ENCODE measurements at places on chromosomes 3 and 15.

DNA sequence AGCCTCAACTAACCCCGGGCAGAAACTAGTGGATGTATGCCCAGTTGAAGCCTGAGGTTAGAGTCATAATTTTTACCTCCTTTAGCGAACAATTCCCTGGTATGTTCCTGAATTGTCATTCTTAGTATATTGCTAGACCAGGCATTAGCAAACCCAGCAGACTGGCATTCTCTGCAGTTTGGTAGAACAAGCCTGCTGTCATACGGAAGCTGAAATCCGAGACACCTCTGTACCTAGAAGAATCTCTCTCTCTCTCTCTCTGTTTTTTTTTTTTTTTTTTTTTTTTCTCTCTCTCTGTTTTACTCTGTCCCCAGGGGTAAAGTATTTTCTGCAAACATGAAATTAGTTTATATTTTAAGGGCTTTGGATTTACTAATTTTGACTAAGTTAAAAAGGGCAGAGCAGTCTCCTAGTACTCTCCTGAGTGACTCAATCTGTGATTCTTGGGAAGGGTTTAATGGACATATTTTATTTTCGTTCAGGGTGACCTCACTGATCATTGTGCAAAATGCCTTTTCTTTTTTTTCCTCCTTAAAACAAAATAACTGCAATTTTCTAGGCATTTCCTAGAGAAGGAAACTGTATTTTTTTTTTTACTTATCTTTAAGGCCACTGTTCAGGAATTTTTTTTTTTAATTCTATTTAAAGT is 133.6 kb upstream of the ICE2 start:
- peaks cover 8% of the 10 kb centered on the region for H3K4me1 ChIP-seq
- H3K4me3 ChIP-seq = no peak overlapping the region
- no peaks in the 10 kb centered on the region for H3K36me3 ChIP-seq
- no peaks in the 10 kb centered on the region for H3K27me3 ChIP-seq

- H3K36me3 ChIP-seq = no peaks in the 10 kb centered on the region
- DNase-seq = no peak
- H3K4me3 ChIP-seq = no peak overlapping the region
- no peaks in the 10 kb centered on the region for H3K4me1 ChIP-seq
- no peaks in the 10 kb centered on the region for H3K27me3 ChIP-seq
Measured at GRCh38 chr3:102525624-102526023, 90.8 kb downstream of the ZPLD1 start.

DNA sequence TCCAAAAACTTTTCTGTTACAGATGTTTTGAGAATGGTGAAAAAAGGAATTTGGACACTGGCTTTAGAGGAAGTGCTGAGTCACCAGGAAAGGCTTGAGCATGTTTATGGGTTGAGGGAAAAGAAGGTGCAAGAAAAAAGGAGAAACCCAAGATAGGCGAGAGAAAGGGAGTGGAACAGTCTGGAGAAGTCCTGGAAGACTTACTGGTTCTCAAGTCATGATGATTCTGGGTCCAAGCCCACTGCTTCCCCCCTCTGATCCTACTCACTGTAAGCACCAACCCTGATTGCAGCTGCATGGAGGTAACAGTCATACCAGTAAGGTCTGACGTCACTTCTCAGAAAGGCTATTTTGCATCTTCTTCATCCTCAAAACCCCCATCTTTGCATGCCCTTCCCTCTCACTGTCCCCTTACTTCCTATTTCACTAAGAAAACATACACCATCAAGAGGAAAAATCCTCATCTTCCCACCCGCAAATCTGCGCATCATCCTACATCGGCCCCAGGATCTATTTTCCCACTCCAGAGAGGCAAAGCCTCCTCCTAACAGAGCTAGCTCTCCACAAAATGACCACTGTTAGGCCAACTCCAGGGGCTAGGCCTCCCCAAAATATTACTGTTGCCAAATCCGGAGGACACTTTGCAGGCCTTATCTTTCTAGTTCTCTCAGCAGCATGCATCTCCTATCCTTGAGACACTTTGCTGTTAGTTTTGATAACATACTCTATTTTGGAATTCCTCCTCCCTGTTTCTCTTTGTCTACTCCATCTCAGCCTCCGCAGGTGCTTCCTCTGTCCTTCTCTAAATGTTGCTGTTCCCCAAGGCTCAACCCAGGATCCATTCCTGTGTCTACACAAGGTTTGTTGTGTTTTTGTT is 3.2 kb upstream of the ATP13A3 start:
- no peaks in the 10 kb centered on the region for H3K4me1 ChIP-seq
- H3K27ac ChIP-seq = no peak overlapping the region
- no peaks in the 10 kb centered on the region for H3K27me3 ChIP-seq
- H3K36me3 ChIP-seq = no peaks in the 10 kb centered on the region
- H3K4me3 ChIP-seq = no peak overlapping the region

- no peaks in the 10 kb centered on the region for H3K36me3 ChIP-seq
- H3K27ac ChIP-seq = no peak overlapping the region
- no peaks in the 10 kb centered on the region for H3K27me3 ChIP-seq
- no peak for DNase-seq
Measured at GRCh38 chr15:73909651-73910050, 16.6 kb upstream of the LOXL1 start.

- H3K36me3 ChIP-seq = no peaks in the 10 kb centered on the region
- no peak overlapping the region for H3K4me3 ChIP-seq
- no peaks in the 10 kb centered on the region for H3K4me1 ChIP-seq
- H3K27ac ChIP-seq = no peak overlapping the region
Measured at GRCh38 chr3:143535994-143536784, 312.1 kb downstream of the SLC9A9 start.

DNA sequence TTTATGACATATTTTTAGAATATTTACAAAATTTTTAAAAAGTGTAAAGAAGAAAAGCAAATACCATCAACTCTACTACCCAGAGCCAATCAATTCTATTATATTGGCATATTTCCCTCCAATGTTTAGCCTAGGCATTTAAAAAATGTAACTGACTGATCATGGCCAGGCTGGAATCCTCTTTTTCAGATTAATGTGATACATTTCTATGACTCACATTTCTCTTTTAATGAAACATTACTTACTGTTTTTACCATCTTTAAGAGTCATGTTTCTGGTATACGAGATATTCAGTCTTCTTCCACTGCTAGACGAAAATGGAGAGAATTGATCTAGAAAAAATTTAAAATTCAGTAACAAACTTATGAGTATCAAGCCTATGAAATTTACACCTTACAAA is 53.4 kb upstream of the DCUN1D1 start:
- H3K27ac ChIP-seq = no peak overlapping the region
- H3K27me3 ChIP-seq = no peaks in the 10 kb centered on the region
- H3K36me3 ChIP-seq = peaks cover 30% of the 10 kb centered on the region

GRCh38 chr15:98000249-98001203 is 40.0 kb downstream of the ARRDC4 start:
- no peaks in the 10 kb centered on the region for H3K4me1 ChIP-seq
- no peaks in the 10 kb centered on the region for H3K27me3 ChIP-seq
- H3K27ac ChIP-seq = no peak overlapping the region
- H3K4me3 ChIP-seq = no peak overlapping the region
- H3K36me3 ChIP-seq = no peaks in the 10 kb centered on the region

DNA sequence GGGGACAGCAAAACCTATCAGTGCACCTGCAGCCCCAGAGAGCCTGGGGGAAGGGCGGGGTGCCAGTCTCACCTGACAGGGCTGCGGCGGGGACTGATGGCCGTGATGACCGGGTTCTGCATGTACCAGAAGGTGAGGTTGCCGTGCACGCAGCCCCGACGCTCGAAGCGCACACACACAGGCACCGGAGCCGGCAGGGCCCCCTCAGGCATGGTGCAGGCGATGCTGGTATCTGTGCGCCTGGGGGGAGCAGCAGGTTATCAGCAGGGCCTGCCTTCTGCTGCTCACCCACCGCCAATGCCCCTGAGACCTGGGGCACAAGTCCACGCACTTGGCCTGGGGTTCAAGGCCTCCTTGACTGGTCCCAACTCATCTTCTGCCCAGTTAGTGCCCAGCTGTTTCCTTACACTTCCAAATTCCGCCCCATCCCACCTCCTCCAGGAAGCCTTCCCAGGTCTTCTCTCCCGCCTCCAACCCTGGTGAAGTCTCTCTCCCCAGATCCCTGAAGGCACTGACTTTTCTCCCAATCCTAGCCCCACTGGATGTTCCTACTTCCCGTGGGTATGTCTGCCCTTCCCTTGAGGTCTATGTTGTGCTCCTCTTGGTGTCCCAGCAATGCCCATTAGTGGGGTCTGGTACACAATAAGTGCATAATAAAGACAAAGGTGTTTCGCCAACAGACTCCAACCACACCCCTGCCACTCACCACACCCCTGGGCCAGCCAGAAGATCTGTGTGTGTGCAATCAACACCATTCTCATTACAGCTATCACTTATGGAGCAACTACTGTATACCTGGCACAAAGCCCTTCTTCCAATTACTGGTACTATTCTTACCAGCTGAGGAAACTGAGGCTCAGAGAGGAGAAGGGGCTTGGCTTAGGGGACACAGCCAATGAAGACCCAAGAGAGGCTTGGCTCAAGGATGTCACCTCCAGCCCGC is 28.9 kb downstream of the H1-8 start:
- H3K27me3 ChIP-seq = no peaks in the 10 kb centered on the region
- DNase-seq = no peak
- H3K4me1 ChIP-seq = peaks cover 2% of the 10 kb centered on the region

- H3K27ac ChIP-seq = no peak overlapping the region
- H3K27me3 ChIP-seq = no peaks in the 10 kb centered on the region
- H3K36me3 ChIP-seq = no peaks in the 10 kb centered on the region
- no peaks in the 10 kb centered on the region for H3K4me1 ChIP-seq
Measured at GRCh38 chr15:47961401-47962090, 159.2 kb upstream of the SLC24A5 start.

GRCh38 chr15:77118882-77119321 is 48.0 kb upstream of the TSPAN3 start:
- no peaks in the 10 kb centered on the region for H3K27me3 ChIP-seq
- 0 out of 2 replicates have a peak, but pooled peaks cover 2% of the 10 kb centered on the region for H3K36me3 ChIP-seq
- no peak overlapping the region for H3K4me3 ChIP-seq
- no peaks in the 10 kb centered on the region for H3K4me1 ChIP-seq

DNA sequence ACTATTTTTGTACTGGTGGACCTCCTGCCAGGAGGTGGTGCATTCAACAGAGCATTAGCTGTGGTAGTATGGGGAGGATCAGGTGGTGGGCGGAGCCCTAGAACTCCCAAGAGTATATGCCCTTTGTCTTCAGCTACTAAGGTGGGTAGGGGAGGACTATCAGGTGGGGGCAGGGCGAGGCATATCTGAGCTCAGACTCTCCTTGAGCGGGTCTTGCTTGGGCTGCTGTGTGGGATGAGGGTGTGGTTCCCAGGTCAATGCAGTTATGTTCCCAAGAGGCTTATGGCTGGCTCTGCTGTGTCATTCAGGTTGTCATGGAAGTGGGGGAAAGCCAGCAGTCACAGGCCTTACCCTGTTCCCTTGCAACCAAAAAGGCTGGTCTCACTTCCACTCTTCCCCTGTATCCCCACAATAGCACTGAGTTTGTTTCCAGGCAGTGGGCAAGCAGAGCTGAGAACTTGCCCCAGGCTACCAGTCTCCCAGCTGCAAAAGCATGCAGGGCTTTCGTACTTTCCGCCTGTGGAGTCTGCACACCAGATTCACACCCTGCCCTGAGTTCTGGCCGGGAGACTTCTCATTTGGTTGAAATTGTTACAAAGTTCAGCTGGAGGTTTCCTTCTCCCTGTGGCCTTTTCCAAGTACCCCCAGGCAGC is 93.7 kb upstream of the DPPA4 start:
- no peak overlapping the region for H3K4me3 ChIP-seq
- DNase-seq = no peak
- no peaks in the 10 kb centered on the region for H3K4me1 ChIP-seq
- no peak overlapping the region for H3K27ac ChIP-seq
- H3K27me3 ChIP-seq = no peaks in the 10 kb centered on the region

DNA sequence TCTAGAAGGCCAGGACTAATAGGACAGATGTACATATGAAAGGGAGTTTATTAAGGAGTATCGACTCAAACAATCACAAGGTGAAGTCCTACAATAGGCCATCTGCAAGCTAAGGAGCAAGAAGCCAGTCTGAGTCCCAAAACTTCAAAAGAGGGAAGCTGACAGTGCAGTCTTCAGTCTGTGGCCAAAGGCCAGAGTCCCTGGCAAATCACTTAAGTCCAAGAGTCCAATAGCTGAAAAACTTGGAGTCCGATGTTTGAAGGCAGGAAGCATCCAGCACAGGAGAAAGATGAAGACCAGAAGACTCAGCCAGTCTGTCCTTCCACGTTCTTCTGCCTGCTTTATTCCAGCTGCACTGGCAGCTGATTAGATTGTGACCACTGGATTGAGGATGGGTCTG is 11.1 kb upstream of the CELF6 start:
- no peaks in the 10 kb centered on the region for H3K4me1 ChIP-seq
- DNase-seq = no peak
- H3K27me3 ChIP-seq = no peaks in the 10 kb centered on the region
- H3K27ac ChIP-seq = no peak overlapping the region
- H3K36me3 ChIP-seq = no peaks in the 10 kb centered on the region
- no peak overlapping the region for H3K4me3 ChIP-seq

- DNase-seq = no peak
- no peak overlapping the region for H3K4me3 ChIP-seq
- H3K36me3 ChIP-seq = no peaks in the 10 kb centered on the region
- no peaks in the 10 kb centered on the region for H3K27me3 ChIP-seq
Measured at GRCh38 chr3:147656023-147656422, 246.9 kb downstream of the ZIC1 start.

GRCh38 chr3:69865925-69866679 is 126.8 kb downstream of the MITF start:
- H3K36me3 ChIP-seq = no peaks in the 10 kb centered on the region
- no peak overlapping the region for H3K4me3 ChIP-seq
- H3K4me1 ChIP-seq = no peaks in the 10 kb centered on the region
- H3K27me3 ChIP-seq = no peaks in the 10 kb centered on the region

DNA sequence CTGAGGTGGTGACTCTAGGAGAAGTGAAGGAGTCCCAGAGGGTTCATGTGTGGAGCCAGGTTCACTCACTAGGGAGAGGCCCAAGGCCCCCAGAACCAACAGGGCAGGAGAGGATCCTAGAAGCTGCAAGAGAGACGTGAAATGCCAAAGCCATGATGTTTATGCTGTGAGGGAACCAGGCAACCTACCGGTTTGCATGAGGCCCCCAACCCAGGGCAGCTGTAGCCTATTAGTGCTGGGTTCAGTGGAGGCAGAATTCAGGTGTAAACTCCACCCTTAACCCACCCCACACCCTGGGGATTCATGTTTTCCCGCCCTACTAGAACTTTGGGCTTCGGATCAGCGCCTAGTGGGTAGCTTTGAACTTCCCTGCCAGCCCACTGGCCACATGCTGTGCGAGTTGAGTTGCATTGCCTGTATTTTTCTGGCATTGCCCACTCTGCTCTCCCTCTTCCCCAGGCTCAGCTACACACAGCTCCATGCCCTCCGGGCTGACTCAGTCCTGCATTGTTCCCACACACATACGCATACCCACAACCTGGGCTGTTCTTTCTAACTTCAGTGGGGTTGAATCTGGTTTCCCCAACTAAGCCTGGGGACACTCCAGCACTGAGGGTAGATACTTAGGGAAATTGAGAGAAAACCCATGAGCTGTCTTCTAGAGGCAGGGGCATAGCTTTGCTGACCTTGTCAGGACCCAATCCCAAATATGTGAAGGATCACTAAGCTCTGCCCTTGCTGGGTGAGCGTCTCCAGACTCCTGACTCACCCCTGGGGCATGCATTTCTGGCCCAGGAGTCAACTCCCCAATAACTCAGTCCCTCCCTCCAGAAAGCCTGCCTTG is 2.0 kb upstream of the ZBTB47 start:
- no peak overlapping the region for H3K27ac ChIP-seq
- H3K36me3 ChIP-seq = peaks cover 12% of the 10 kb centered on the region
- no peak overlapping the region for H3K4me3 ChIP-seq
- peaks cover 34% of the 10 kb centered on the region for H3K4me1 ChIP-seq
- no peaks in the 10 kb centered on the region for H3K27me3 ChIP-seq
- peak; percentile 52 for DNase-seq
